ENCODE measurements at places on chromosomes 16 and 17.

GRCh38 chr16:31008149-31008548 lies 2.3 kb downstream of the STX1B start:
- no peak for DNase-seq

- DNase-seq = no peak
Measured at GRCh38 chr17:72318131-72318530, 197.3 kb downstream of the SOX9 start.

DNA sequence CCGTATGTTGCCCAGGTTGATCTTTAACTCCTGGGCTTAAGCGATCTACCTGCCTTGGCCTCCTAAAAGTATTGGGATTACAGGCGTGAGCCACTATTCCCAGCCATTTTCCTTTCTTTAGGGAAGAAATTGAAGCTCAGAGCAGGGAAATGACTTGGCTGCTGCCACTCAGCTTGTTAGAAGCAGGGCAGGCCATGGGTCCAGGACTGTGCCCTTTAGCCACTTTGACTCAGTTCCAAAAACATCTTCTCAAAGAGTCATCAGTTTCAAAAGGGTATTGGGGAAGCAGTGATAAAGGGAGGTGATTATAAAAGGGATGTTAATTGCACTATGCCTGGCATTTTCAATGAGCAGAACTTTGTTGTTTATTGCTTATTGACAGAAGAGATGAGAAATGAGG lies 402.8 kb downstream of the SNX29 start:
- DNase-seq = no peak

DNA sequence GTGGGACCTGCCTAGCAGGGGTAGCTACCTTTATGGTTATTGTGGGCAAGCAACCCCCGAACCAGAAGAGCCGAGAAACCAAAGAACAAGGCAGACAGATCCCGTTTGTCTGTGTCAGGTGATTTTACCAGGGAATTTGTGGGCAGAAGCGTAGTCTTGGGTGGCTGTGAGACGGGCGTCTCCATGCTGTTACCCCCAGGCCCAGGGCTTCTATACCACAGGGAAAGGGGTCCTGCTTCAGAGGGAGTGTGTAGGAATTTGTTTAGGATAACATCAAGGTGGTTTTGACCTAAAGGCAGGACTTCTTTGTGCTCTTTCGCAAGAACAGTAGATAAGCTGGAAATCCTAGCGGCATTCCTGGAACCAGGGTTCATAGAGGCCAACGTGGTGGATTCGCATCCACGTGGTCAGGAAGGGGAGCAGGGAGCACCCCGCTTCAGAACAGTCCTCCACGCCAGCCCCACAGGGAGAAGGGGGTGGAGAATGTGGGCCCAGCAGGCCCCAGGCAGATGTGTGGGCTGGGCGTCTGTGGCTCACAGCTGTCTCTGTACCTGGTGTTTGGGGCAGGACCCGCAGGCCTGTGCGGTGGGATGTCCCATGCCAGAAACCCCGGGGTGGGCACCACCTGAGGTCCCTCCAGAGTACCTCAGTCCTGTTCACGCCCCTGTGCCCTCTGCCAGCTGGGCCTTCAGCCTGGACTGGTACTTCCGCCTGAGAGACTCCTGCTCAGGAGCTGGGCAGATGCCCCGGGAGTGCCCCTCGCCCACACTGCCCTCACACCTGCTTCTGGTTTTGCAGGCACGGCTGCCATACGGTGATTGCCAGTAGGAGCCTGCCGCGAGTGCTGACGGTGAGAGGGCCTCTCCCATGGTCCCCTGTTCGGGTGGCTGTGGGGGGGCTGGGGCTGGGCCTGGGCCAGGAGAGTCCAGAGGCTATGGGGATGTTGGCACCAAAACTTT lies 4.1 kb downstream of the DECR2 start:
- DNase-seq = no peak

DNA sequence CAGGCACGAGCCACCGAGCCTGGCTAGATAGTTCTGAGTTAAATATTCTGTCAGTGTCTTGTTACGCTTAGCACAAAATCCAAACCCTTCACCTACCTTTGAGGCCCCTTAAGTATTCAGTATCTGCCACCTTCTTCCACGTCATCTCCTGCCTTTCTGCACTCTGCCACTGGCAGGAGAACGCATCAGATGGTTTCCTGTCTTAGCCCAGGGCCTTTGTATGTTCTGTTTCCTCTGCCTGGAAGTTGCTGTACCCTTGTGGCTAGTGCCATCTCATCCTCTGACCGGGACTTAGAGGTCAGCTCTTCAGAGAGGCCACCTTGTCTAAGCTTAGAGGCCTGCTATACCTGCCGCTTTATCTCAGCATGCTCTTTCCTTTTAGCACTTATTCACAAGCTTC lies 67.5 kb upstream of the LGALS9 start:
- no peak for DNase-seq

DNA sequence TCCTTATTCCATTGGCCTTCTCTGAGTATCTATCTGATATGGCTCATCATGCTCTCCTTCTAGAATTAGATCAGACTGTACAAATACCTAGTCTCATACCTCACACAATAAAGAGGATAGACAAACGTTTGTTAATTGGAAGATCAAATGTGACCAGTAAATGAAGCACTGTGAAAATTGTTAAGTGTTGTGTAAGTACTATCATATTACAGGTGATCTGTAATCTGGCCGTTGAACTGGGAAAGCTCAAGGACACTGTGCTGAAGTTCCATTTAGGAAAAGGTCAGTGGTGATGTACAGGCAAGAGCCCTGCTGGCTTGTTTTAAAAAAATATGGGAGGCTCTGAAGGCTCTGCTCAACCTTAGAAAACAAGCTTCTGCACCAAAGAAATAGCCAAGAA lies 38.5 kb upstream of the CORO6 start:
- no peak for DNase-seq

- no peak for DNase-seq
Measured at GRCh38 chr17:83199500-83200201, 120.2 kb downstream of the METRNL start.

DNA sequence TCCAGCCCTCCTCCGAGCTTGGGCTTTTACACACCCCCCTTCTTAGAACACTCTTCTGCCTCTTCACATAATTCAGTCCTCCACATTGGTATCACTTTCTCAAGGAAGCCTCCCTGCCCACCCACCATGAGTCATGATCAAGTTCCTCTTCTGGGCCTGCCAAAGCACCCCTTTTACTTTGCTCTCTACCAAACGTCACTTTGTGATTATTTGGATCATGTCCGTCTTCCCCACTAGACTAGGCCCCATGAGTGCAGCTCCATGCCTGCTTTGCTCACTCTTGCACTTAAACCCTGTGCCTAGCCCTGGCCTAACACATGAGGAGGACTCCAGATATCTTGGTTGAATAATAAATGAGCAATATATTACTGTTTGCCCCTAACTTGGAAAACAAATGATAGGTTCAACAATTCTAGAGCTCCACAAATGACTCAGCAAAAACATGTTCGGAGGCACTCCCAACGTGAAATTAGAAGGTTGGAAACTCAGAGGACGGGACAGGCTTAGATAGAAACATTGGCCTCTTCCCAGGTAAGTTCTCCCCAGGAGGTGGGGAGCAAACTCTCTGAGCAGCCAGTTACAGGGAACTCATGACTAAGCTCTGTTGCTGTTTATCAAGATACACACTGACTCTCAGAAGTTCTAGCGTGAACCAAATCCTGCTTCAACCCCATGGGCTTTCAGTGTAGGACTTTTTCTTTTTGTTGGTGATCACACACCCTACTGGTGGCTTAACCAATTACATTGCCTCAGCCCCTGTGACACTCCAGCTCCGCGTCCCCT lies 28.3 kb downstream of the G6PC1 start:
- DNase-seq = peak; percentile 26

DNA sequence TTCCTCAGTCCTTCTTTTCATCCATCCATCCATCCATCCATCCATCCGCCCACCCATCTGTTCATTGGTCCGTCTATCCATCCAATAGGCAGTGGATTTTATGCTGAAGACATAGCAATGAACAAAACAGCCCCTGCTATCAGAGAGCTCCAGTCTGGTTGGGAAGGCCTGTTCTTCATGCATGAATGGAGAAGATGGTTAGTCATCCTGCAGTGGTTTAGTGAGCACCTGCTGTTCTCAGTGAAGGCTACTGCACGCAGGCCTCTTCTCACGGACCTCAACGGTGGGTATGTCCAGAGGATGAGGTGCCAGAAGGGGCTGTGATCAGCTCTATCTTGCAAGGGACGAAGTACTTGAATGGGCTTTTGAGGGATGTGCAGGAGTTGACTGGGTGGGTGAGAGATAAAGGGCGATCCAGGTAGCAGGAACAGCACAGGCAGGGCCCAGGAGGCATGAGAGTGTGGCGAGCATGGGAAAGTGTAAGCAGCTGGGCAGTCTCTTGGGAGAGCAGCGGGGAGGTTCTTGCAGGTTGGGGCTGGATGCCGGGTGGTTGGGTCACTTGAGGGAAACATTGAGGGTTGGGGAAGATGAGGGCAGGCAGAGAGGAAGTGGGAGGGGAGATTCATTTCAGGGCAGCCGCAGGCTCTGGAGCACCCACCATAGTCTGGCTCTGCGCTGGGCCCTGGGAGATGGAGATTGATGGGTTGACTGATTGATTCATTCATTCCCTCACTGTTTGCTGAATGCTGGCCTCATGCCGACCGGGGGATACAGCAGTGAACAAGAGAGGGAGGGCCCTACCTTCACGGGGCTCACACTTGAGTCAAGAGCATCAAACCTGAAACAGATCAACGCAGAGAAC lies 115.0 kb upstream of the CIBAR2 start:
- no peak for DNase-seq

DNA sequence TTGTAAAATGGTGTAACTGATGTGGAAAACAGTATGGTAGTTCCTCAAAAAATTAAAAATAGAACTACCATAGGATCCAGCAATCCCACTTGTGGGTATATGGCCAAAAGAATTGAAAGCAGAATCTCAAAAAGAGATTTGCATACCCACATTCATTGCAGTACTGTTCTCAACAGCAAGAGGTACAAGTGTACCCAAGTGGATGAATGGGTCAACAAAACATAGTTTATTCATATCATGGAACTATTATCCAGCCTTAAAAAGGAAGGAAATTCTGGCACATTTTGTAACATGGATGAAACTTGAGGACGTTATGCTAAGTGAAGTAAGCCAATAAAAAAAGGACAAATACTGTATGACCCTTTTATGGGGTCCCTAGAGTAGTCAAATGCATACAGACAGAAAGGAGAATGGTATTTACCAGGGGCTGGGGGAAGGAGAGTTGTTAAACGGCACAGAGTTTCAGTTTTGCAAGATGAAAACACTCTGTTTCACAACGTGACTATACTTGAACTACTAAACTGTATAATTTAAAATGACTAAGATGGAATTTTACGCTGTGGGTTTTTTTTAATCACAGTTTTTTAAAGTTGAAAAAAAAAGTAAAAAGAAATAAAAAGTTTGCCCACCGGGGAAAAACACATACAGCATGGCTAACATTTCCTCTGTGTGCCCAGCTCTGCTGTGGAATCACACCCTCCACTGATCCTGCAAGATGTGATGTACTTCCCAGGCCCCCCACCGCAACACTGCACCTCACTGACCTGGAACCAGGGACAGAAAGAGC lies 6.1 kb downstream of the TVP23A start:
- DNase-seq = no peak

- no peak for DNase-seq
Measured at GRCh38 chr17:52148969-52149351, 9.6 kb downstream of the CA10 start.

GRCh38 chr16:26672206-26672605 lies 394.5 kb upstream of the C16orf82 start:
- DNase-seq = no peak

GRCh38 chr17:7130621-7131422 lies 16.2 kb upstream of the ASGR2 start:
- DNase-seq = no peak

GRCh38 chr16:15482068-15482747 lies 47.8 kb downstream of the BMERB1 start:
- peak; percentile 23 for DNase-seq

DNA sequence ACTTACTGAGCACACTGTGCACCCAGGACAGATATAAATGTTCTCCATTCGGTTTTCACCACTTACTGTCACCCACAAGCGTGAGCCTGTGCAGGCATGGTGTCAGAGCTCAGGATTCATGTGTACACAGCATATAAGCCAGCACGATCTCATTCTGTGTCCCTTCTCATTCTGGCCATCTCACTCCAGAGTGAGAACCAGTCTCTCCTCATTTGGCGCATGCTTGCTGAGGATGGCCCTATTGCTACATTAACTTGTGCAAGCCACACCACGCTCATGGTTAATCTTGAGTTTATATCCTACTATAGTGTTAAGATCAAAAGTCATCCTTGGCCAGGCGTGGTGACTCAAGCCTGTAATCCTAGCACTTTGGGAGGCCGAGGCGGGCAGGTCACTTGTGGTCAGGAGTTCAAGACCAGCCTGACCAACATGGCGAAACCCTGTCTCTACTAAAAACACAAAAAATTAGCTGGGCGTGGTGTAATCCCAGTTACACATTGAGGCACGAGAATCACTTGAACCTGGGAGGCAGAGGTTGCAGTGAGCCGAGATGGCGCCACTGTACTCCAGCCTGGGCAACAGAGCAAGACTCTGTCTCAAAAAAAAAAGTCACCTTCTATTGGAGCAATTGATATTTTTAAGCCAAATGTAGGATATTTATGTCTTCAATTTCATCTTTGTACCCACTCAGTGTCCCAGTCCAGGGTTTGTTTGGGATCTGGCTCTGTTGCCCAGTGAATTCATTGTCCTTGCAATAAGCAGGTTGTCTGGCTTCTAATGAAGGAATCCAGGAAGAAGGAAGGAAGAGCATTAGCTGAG lies 20.9 kb downstream of the SOCS1 start:
- no peak for DNase-seq

DNA sequence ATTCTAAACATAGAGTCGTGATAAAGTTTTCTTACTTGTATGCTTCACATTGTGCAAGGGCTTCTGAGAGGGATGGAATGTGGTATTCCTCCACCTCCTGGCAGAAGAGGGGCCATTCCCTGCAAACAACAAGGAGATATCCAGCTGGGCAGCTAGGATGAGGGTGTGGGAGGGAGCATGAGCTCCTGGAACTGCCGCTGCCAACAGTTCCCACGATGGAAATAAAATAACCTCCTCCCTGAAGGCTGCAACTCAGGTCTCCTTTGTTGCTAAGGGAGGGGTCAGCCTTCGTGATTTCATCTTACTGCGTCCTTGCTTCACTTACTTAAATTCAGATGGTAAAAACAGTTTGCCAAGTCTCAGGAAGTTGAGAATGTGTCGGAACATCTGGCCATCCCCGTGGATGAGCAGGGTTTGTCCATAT lies 15.6 kb downstream of the PLEKHG4 start:
- no peak for DNase-seq

GRCh38 chr17:8961829-8962228 lies 3.7 kb downstream of the PIK3R5 start:
- DNase-seq = no peak
